ENCODE measurements at places on chromosomes 5 and 9. TPM values are rescaled to one million over a fixed set of nuclear protein-coding genes. Genes with fewer than 3 reads are reported as not detected.

GRCh38 chr9:37640246-37640645 lies 10.5 kb upstream of the FRMPD1 start:
- no peak for DNase-seq

GRCh38 chr9:136351252-136351800 lies 12.2 kb downstream of the DNLZ start:
- DNase-seq = no peak

DNA sequence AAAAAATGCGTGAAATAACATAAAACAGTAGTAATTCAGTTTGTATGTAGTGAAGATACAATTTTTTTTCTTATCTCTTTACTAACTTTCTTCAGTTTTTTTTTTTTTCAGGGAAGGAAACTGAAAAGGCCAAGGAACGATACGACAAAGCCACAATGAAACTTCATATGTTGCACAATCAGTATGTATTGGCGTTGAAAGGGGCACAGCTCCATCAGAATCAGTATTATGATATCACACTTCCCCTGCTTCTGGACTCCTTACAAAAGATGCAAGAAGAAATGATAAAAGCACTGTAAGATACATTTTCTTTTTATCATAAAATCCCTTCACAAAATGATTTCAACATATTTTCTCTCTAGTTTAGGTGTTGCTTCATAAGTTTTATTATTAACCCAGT lies 120.0 kb downstream of the FER start:
- no peak for DNase-seq

DNA sequence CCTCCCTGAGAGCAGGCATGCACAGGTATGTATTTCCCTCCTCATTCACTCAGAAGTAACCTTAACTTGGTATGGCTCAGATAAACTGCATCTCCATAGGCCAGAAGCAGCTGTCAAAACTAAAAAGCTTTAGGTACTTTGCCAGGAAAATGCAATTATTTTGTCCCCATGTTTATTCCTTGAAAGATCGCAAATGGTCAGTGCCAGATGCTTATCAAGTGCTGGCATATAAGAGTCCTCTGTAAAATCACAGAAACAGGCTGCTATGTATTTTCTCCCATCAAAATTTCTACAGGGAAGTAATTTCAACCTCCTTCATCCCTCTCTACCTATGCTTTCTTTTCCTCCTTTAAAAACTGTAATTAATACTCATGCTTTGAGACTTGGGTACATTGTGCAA lies 12.7 kb downstream of the PCDHAC2 start:
- no peak for DNase-seq

DNA sequence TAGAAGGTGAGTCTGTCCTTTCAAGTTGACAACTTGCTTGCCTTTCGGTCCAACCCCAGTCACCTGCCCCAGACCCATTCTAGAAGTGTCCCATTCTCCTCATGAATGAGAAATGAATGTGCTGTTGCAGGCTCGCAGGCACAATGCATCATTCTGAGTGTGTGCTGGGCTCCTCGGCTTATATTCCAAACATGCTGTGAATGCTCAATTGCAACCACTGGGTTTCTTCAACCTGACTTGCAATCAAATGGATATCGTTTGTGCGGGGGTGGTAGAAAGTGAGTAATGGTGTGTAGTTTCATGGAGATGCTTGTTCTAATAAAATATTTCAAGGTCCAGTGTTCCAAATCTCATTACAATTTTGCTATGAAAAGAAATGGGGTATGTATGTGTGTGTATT lies 256.6 kb upstream of the IL12B start:
- no peak for DNase-seq

DNA sequence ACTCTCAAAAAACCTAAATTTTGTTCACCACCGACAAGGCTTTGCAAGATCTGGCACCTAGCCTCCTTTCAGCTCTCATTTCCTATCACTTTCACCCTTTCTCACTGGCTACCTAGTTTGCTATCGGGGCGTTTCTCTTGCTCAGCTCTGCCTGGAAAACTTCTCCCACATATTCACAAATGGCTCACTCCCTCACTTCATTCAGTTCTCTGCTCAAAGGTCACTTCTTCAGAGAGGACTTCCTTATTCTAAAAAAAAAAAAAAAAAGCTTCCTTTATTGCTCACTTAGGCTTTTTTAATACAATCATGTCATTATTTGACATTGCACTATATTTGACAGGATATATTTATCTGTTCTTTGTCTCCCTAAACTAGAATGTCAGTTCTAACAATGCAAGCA lies 2.1 kb upstream of the SLC25A46 start:
- DNase-seq = no peak

GRCh38 chr5:176897263-176897662 lies 1.9 kb downstream of the HK3 start:
- DNase-seq = no peak

The DND1 gene
- 2.1 TPM for total RNA-seq

DNA sequence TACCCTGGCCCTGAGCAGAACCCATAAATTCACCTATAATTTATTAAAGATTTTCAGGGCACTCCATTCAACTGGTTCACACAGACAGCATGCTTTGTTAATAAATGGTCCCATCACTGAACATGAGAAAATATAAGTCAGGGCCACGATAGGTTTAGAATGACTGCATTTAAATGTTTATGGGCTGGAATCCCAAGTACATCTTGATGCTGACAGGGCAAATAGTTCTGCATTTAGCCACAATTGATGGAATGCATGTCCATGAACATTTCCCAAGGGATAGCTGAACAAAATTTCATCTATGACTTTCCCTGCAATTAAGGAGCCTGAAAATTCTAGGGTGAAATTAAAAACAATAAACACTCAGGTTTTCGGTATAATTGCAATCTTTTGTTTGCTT lies 124.5 kb downstream of the CAAP1 start:
- no peak for DNase-seq

GRCh38 chr9:112496074-112496722 lies 9.6 kb downstream of the KIAA1958 start:
- no peak for DNase-seq

GRCh38 chr5:33341351-33341750 lies 99.4 kb upstream of the TARS1 start:
- no peak for DNase-seq

DNA sequence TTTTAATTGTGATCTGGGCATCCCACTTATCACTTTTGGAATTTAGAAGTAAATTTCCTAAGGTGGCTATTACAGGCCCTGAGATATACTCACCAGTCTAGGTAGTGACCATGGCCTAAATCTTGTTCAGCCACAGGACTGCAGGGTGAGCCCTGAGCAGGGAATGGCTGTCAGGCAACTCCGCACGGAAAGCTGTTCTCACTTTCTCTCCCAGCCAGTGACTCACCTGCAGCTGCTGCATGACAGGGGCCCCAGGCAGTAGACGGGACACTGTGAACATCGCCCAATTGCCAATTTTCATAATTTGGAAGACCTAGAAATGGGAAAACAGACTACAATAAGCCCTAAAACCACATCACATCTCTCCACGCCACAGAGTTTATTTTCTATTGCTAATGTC lies 69.6 kb upstream of the TAF1L start:
- no peak for DNase-seq

DNA sequence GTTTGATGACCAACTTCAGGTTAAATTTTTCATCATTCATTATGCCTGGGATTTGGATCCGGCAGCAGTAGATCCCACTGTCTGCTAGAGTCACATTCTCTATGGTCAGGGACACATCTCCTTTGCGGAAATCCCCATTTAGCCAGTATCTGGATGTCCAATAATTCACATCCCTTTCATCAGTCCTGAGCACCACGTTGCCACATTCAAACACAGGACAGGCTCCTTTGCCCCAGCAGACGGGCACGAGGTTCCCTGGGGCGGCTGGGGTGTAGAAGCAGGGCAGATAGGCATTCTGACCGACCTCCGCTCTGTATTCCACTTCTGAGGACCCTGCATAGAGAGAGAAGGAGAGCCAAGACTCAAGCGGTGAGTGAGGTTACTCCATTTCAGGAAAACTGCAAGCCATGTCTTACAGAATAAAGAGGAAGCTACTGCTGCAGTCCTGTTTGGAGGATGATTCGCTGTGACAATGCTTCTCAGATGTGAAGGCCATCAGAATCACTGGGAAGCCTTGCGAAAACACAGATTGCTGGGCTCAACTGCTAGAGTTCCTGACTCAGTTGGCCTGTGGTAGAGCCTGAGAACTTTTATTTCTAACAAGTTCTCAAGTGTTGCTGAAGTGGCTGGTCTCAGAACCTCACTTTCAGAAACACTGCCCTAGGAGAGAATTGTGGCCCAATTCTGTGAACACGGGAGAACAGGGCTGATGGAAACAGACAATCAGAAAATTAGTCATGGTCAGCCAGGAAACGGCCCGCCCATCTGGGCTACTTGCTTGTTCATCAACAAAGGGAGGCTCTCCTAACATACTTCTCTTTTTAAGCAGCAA lies 2.0 kb downstream of the HAVCR2 start:
- peak; percentile 37 for DNase-seq

GRCh38 chr5:93723681-93724080 lies 17.7 kb downstream of the POU5F2 start:
- no peak for DNase-seq

The PFN3 gene
- total RNA-seq = not detected

DNA sequence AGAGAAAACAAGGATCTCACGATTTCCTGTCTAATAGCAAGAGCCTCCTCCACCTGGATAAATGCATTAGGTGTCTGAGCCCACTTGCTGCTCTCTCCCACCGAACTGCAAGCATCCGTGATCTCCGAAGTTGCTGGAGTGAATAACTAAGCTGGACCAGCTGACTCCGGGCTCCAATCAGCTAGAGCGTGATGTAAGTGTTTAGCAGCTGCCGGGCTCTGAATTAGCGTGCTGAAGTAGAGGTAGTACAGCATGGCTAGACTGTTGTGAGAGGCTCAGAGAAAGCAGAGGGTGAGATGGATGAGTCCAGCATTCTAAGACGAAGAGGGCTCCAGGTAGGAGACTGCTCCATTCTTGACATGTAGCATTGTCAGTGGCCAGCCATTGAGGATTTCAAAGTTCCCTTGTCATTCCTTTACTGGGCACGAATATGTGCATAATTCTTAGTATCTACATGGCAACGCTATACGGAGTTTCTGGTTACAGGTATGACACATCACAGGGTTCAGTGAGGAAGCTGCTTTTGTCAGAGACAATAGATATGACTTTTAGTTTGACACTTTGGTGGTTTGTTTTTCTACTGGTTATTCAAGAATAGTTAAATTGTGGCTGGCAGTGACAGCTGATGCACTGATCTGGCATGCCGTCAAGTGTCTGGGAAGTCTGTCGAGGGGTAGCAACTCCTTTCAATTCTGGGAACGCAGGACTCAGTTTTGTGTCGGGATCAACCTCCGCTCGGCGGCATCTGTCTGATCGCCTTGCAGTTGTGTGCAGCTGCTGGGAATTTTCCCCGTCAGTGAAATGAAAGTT lies 232.6 kb downstream of the MAST4 start:
- peak; percentile 93 for DNase-seq

DNA sequence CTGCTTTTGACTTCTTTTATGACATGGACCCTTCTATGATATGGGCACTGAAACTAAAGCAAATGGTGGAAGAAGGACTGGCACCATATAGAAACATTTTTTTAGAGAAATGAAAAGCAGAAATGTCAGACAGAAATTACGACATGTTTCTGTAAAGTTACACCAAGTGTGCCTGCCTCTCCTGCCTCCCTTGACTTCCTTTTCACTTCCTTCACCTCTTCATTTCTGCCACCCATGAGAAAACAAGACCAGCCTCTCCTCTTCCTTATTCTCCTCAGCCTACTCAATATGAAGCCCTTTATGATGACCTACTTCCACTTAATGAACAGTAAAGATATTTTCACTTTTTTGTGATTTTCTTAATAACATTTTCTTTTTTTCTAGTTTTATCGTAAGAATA lies 44.5 kb downstream of the ERCC6L2 start:
- no peak for DNase-seq
